ENCODE measurements at places on chromosomes 6 and 20.

DNA sequence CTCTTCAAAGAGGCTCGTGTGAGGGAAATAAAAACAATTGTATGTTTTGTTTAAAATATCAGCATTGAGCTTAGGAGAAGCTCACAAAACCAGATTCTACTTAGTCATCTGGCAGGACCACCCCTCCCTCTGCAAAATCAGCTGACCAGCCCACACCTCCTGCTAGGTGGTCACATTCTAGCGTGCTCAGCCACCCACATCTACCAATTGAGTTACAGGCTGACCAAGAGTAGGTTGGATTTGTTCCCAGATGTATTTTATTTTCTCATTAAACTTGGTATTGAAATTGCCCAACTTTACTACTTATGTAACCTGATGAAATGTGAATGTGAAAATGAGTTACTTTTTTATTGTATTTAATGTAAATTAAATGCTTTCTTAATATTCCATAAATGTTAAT lies 56.2 kb downstream of the SLC22A2 start:
- no peak for DNase-seq

- no peak for DNase-seq
These were observed 27.4 kb upstream of the SIM1 start for GRCh38 chr6:100491952-100492670.

DNA sequence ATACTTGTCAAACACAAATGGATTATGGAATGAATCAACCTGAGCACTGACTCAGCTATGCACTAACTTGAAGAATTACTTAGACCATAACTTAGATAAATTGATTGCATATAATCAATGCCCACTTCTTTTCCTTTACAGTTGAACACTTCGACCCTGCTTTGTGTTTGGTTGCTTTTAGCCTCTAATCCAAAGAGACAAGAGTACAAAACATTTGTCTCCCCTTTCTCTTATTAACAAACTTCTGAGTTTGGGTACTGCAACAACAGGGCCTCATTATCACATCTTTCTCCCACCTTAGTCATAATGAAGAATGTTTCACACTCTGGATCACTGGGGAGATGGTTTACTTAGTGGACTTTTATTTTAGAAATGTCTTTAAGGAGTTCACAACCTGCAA lies 2.6 kb upstream of the TAAR6 start:
- DNase-seq = no peak

DNA sequence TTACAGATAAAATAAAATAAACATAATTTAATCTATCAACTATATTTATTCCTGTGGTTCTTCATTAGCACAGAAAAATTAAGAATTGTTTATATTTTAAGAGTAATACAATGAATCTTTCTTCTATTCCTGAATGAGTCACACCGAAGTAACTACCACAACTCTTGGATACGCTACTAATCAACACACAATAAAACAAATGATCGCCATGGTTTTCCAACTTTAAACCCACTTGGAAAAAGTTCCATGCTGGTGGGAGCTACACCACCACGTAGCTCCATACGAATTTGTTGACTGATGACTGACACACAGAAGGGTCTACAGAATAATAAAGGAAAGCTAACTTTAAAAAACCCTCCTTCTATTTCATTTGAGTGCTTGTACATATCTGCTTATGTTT lies 135.8 kb upstream of the NEDD9 start:
- DNase-seq = no peak

DNA sequence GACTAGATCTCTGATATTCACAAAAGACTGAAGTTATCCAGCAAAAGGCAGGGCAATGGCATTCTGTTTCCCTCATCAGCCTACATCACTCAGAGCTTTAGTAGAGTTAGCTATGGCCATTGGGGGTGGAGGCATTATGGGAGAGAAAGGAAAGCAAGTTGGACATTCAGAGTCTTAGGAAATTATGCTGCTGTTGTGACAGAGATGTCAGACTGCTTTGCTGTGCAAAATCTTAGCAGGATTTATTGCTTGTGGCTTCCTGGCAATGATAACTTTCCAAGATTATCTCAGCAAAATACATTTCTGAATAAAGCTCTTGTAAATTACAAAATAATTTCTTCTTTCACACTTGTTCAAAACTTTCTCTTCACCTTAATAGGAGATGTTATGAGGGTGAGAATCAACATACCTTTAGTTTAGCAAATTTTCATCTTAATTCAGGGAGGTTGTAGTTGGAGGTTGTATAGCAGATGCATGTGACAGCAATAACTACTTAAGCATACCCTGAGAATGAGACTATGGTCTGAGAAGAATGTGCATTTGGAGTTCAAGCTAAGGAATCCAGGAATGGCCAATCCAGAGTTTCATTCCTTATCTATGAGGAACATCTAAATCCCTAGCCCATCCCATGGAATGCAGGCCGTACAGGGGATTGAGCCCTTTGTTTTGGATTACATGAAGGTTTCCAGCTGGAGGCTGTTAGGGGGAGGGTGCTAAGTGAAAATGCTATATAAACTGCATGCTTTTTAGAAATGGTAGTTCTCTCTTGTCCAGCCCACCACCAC lies 179.8 kb downstream of the HAO1 start:
- no peak for DNase-seq

DNA sequence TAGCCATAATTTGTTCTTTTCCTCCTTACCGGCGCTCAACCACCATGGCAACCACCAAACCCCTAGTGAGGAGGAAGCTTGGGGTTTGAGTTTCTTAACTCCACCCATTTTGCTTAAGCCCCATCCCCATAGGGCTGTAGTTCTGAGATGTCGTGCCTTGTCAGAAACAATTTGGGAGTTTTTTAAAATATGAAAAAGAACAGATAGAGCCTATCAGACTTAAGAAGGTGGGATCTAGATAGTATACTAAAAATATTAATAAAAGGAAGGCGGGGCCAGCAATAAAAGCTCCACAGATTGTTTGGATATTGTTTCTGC lies 5.6 kb downstream of the BRD2 start:
- no peak for DNase-seq

DNA sequence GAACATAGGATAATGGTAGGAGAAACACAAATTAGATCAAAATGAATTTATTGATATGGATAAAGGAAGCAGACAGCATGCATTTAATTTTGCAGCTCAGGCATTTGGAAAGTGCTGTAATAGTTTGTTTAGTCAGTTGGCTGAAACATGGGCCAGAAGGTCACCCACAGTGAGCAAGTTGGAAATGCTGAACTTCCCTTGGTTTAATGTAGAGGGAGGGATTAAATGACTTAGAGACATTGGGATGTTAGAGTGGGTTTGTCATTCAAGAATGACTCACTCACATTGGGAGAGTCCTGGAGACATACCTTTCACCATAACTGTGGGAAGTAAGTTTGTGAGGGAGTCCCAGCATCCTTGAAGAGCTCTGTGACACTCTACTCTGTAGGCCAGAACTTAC lies 231.5 kb upstream of the PLCB4 start:
- DNase-seq = no peak

- no peak for DNase-seq
These were observed 326.5 kb upstream of the RUNX2 start for GRCh38 chr6:45001663-45002062.

DNA sequence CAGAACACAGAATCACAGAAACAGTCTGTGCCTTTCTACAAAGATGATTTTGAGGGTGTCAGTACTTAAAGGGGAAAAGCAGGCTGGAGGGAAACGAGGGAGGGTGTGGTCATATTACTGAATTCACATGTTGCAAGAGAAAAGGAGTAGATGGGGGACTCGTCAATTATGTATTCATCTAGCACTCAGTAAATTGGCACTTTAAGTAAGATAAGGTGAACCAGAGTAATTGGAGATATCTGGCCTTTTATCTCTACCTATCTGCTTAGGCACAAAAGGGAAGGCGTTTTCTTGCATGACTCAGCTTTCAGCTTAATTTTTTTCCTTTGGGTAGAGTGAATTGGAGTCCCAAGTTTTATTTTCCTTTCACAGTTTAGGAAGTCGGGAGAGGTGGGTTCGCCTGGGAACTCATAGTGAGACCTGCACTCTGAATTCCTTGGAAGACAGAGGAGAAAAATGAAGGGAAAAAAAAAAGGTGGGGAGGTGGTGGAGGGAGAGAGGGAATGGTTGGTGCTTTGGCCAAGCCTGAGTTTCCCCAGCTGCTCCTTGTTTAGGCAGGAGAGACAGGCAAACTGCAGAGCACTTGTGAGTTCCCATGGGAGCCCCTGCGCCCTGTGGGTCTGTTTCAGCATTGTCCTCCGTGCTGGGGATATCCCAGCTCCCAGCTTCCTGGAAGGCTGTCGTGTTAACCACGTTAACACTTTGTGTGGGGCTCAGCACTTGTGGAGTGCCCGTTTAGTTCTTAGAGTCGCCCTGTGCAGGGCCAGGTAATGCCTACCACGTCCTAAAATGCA lies 19.7 kb upstream of the GTSF1L start:
- DNase-seq = no peak

GRCh38 chr20:46583411-46584214 lies 33.2 kb upstream of the OCSTAMP start:
- no peak for DNase-seq
